ENCODE measurements at places on chromosomes 11 and 22. TPM values are rescaled to one million over a fixed set of nuclear protein-coding genes. Genes with fewer than 3 reads are reported as not detected.
A peak's percentile ranks its signal among the peaks of the same experiment; 100 is the strongest.

Gene EHF
- not detected for total RNA-seq

Gene MS4A7
- 27.2 TPM for total RNA-seq

DNA sequence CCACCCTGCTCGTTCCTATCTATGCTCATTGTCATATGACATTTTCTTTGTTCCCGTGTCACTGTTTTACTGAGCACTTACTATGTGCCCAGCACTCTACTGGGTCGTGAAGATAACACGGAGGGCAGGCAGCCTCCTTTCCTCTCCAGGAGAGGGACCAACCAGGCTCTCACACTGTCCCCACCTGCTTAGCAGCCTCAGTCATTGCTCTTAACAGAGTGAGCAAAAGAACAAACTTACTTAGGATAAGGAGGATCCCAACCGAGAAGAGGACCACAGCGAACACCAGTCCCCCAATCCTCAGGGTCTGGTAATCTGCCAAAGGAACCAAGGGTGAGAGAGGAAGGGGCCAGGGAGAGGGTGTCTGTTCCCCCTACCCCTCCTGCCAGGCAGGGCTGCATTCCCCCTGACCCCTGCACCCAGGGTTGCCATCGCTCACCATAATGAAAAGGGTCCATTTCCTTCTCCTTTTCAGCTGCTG lies 17.0 kb upstream of the FXYD2 start:
- no peak overlapping the region for H3K4me3 ChIP-seq
- peaks cover 3% of the 10 kb centered on the region for H3K4me1 ChIP-seq
- no peaks in the 10 kb centered on the region for H3K36me3 ChIP-seq
- H3K27ac ChIP-seq: no peak overlapping the region
- H3K27me3 ChIP-seq: peaks cover 2% of the 10 kb centered on the region

Gene CLMP
- not detected for total RNA-seq

Gene MS4A4E
- not detected for total RNA-seq

Gene APOA5
- not detected for total RNA-seq

DNA sequence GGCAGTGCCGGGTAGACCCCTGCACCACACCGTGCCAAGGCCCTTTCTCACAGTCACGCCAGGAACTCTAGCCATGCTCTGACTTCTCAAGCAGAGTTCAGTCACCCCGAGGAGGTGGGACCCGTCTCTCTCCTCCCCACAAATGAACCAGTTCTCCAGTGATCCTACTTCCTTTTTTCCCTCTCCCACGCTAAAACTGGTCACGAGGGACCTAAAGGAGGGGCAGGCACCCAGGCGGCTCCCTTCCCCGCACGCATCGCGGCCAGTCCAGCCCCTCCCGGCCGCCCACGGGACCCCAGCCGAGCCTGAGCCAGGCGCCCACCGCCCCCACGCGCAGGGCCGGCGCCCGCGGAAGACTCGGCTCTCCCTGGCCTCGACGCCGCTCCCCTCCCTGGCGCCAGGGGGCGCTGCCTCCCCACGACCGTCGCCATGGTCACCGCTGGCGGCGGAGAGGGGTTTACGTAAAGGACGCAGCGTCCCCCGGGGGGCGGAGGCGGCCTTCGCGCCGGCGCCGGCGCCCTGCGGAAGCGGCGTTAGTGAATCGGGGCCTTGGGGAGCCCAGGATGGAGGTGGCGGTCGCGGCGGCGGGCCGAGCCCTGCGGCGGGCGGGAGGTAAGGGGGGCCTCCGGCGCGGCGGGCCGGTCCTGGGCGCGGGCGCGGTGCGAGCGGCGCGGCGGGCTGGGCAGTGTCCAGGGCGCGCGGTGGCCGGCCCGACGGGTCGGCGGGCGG lies at the start of gene DAGLA:
Gene DAGLA (plus strand): TSS at position 499 of the 729 bp plus-strand sequence. CDS start 39,765 bp downstream, outside the sequence.
- peaks cover 3% of the 10 kb centered on the region for H3K4me1 ChIP-seq
- peak; percentile 73 for DNase-seq
- no peaks in the 10 kb centered on the region for H3K27me3 ChIP-seq
- no peak within 1 kb of the TSS for H3K27ac ChIP-seq
- no peaks in the 10 kb centered on the region for H3K36me3 ChIP-seq

DNA sequence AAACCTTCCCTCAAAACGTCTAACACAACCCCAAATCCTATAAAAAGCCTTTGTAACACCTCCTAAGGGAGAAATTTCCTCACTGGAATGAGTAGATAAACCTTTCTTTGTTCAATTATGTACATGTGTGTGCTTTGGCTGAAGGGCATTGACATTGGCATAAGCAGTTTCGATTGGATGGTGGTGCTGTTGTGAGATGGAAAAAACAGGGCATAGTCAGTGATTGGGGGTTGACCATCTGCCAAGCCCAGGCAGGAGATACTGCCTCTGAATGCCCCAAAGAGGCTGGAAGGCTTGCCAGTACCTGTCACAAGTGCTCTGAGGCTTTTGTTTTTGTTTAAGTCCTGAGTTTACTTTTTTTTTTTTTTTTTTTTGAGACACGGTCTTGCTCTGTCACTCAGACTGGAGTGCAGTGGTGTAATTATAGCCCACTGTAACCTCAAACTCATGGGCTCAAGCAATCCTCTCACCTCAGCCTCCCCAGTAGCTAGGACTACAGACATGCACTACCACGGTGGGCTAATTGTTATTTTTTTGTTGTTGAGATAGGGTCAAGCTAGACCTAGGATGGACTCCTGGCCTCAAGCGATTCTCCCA lies 1.2 kb upstream of the CCDC117 start:
- H3K27me3 ChIP-seq: no peaks in the 10 kb centered on the region
- H3K27ac ChIP-seq: no peak overlapping the region
- DNase-seq: no peak
- H3K4me3 ChIP-seq: no peak overlapping the region

Gene MICAL3
- 253 TPM for total RNA-seq

DNA sequence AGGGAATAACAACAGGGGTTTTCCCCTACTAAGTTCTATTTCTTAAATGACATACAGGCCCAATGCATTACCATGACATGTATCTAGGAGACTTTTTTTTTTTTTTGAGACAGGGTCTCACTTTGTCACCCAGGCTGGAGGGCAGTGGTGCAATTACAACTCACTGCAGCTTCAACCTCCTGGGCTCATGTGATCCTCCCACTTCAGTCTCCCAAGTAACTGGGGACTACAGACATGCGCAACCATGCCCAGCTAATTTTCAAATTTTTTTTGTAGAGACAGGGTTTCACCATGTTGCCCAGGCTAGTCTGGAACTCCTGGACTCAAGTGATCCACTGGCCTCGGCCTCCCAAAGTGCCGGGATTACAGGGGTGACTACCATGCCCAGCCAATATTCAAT lies 7.5 kb downstream of the CPSF7 start:
- peaks cover 21% of the 10 kb centered on the region for H3K36me3 ChIP-seq
- H3K4me1 ChIP-seq: no peaks in the 10 kb centered on the region
- no peak overlapping the region for H3K4me3 ChIP-seq
- no peak overlapping the region for H3K27ac ChIP-seq
- no peaks in the 10 kb centered on the region for H3K27me3 ChIP-seq

DNA sequence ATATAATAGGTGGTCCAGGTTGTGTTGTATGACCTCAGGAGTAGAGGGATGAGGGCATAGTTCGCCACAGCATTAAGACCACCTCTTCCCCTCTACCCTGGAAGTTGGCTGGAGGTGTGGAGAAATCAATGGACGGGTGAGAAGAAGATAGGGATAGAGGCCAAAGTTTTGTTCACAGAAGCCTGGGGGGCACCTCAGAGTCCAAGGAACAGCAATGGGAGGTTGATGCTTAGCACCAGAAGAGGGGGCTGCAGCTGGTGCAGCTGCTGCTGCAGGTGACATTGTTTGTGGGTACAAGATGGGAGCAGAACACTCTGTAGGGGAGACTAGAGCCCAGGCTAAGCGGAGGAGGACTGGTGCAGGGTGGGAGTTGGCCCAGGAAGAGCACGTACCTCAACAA lies 31.2 kb upstream of the SPON1 start:
- H3K4me1 ChIP-seq: no peaks in the 10 kb centered on the region
- no peak overlapping the region for H3K4me3 ChIP-seq
- H3K36me3 ChIP-seq: no peaks in the 10 kb centered on the region
- no peak for DNase-seq
- no peak overlapping the region for H3K27ac ChIP-seq

- H3K36me3 ChIP-seq: no peaks in the 10 kb centered on the region
- H3K27me3 ChIP-seq: no peaks in the 10 kb centered on the region
- H3K27ac ChIP-seq: no peak overlapping the region
- no peak for DNase-seq
Measured at GRCh38 chr11:92819830-92820229, 149.6 kb upstream of the MTNR1B start.

GRCh38 chr11:115848080-115848479 lies 343.9 kb upstream of the CADM1 start:
- no peak for DNase-seq
- H3K4me3 ChIP-seq: no peak overlapping the region
- H3K4me1 ChIP-seq: no peaks in the 10 kb centered on the region
- H3K27me3 ChIP-seq: no peaks in the 10 kb centered on the region
- no peaks in the 10 kb centered on the region for H3K36me3 ChIP-seq

Gene CSNK2A3
- 0.49 TPM for total RNA-seq

DNA sequence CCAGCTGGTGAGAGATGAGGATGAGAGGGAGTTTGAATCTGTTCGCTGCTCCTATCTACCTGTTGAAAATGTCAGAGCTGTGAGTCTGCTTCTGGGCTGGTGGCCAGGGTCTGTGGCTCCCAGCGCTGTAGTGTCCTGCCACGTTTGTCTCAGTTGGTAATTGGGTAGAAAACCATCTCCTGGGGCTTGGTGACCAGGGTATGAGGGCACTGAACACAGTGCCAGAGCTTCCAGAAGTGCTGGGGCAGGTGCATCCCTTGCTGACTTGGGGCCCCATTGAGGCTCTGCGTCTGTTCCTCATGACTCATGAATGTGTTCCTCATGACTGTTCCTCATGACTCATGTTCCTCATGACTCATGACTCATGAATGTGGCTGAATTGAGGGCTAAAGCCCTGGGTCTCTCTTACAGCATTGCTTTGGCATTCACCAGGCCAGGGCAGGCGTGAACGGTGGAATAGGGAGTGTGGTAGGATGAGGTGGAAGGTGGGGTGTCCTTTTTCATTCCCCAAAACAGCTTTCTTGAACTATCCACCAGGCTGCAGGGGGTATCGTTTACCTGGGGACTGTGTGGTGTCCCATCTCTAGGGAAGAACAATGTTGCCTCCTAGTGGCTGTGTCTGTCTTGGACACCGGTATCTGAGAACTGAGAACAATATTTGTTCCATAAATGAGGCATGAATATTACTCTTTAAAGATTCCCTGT lies 139.5 kb downstream of the COMMD9 start:
- no peaks in the 10 kb centered on the region for H3K36me3 ChIP-seq
- H3K27me3 ChIP-seq: no peaks in the 10 kb centered on the region
- H3K4me1 ChIP-seq: no peaks in the 10 kb centered on the region
- no peak overlapping the region for H3K4me3 ChIP-seq
- no peak for DNase-seq
- H3K27ac ChIP-seq: no peak overlapping the region

Gene FXYD6
- total RNA-seq: not detected

DNA sequence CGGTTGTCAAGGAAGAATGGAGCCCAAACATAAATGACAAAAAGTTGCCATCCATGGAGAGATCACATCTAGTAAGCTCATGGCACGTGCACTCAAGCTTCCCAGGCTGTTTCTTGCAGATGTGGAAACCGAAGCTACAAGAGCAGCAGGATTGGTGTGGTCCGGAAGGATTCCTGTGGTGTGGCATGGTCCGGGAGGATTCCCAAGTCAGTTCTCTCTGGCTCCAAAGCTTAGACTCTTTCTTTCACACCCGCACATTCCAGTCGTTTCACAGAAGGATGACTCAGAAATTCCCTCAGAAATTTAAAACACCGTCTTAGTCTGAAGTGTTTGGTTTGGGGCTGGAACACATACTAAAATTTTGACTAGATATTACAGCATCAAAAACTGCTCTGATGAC lies 78.0 kb upstream of the DRD2 start:
- DNase-seq: no peak
- H3K4me3 ChIP-seq: no peak overlapping the region
- no peaks in the 10 kb centered on the region for H3K4me1 ChIP-seq
- H3K27ac ChIP-seq: no peak overlapping the region
- H3K27me3 ChIP-seq: no peaks in the 10 kb centered on the region

Gene OTOG
- not detected for total RNA-seq

Gene BEST1
- 0.78 TPM for total RNA-seq

GRCh38 chr22:49965091-49966040 lies 4.8 kb downstream of the PIM3 start:
- DNase-seq: peak; percentile 33
- H3K27ac ChIP-seq: peak overlapping the region; percentile 33
- H3K4me1 ChIP-seq: peaks cover 56% of the 10 kb centered on the region
- no peak overlapping the region for H3K4me3 ChIP-seq

Gene MUC5AC
- not detected for total RNA-seq

GRCh38 chr11:48078689-48079088 lies 98.3 kb downstream of the PTPRJ start:
- DNase-seq: no peak
- H3K27ac ChIP-seq: no peak overlapping the region
- peaks cover 58% of the 10 kb centered on the region for H3K4me1 ChIP-seq
- no peak overlapping the region for H3K4me3 ChIP-seq
- H3K27me3 ChIP-seq: no peaks in the 10 kb centered on the region
- H3K36me3 ChIP-seq: peaks cover 2% of the 10 kb centered on the region

DNA sequence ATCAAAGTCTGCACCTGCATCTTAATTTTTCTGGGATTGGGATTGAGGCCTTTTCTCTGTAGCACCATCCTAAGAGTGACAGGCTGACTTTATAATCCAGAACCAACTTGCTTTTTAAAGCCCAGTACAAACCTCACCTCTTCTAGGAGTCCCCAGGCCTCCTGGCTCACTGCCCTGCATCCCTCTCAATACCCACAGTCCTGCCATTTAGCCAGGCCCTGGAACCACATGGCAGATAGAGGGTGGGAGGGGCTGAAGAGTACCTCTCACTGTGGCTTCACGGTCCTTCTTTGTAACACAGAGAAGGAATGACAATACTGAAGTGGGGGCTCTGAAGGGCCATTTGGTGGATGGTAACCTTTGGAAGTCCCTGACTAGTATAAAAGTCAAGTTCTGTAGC lies 63.5 kb upstream of the PHOX2A start:
- peaks cover 59% of the 10 kb centered on the region for H3K36me3 ChIP-seq
- H3K27ac ChIP-seq: no peak overlapping the region
- DNase-seq: no peak
- no peaks in the 10 kb centered on the region for H3K27me3 ChIP-seq
- peaks cover 9% of the 10 kb centered on the region for H3K4me1 ChIP-seq

DNA sequence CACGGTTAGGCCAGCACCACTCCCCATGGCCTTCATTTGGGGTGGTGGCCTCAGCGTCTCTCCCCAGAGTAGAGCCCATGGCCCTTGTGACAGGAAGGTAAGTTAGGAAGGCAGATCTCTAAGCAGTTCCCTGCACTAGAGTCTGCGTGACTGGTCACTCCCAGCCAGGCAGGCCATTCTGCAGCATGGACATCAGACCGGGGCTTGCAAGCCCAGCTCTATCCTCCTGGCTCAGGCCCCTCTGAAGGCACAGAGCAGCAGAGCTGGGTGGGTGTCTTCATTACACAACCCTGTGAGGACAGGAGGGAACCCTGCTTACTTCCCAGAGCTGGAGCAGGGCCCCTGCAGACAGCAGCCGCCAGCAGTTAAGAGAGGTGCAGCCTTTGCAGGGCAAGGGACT lies 77.3 kb downstream of the PIWIL3 start:
- H3K4me3 ChIP-seq: no peak overlapping the region
- H3K36me3 ChIP-seq: no peaks in the 10 kb centered on the region
- DNase-seq: no peak
- no peaks in the 10 kb centered on the region for H3K27me3 ChIP-seq
- no peak overlapping the region for H3K27ac ChIP-seq
